Upper lobe of right lung (tissue), 1 donor: ENCODE measurements at places on chromosomes 7 and 10. TPM values are rescaled to one million over a fixed set of nuclear protein-coding genes. Genes with fewer than 3 reads are reported as not detected.

GRCh38 chr10:19922236-19922963, 106.2 kb downstream of the PLXDC2 start:
- peaks cover 17% of the 10 kb centered on the region for H3K4me1 ChIP-seq
- H3K27ac ChIP-seq, result peak overlapping the region; percentile 44
- H3K4me3 ChIP-seq, result no peak overlapping the region
- H3K36me3 ChIP-seq, result no peaks in the 10 kb centered on the region

- H3K27me3 ChIP-seq, result no peaks in the 10 kb centered on the region
- no peak overlapping the region for H3K27ac ChIP-seq
- H3K36me3 ChIP-seq, result no peaks in the 10 kb centered on the region
- DNase-seq, result no peak
These were observed 408.8 kb upstream of the FZD8 start for GRCh38 chr10:36050763-36051499.

DNA sequence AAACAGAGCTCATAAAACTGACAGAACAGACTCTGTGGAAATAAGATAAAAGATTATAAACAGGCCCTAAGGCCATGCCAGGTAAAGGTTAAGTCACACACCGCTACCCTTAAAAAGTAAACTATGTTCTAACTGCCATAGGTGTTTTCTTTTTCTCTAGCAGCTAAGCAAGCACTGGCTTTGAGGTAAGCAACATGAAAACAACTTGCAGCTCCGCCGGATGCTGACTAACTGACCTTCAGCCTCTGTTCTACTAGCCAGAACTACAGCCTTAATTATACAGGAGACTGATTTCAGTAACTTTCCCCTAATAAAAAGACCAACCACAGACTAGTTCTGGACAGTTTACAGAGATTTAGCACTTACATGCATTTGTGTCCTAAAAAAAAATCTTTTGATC, 708.3 kb downstream of the CCSER2 start:
- no peak for DNase-seq
- H3K4me3 ChIP-seq, result no peak overlapping the region
- H3K27me3 ChIP-seq, result no peaks in the 10 kb centered on the region
- H3K36me3 ChIP-seq, result no peaks in the 10 kb centered on the region

DNA sequence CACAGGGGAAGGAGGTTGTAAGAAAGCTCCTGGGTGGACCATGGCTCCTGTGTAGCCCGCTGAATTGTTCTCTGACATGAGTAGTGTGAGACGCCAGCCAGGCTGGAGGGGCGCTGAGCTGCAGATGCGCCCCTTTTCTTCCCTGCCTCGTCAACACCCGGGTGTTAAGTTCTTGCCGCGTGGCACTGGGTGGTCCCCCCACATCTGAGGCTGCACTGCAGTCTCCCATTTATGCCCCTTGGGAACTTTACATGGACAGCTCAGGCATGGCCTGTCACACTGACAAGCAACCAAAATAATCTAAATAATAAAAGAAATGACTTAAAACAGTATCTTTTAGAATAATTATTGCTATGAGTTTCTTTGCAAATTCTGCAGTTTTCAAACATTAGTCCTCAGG, 34.6 kb upstream of the HSPA12A start:
- no peaks in the 10 kb centered on the region for H3K36me3 ChIP-seq
- DNase-seq, result no peak
- no peaks in the 10 kb centered on the region for H3K27me3 ChIP-seq
- H3K4me1 ChIP-seq, result no peaks in the 10 kb centered on the region
- H3K27ac ChIP-seq, result no peak overlapping the region

GRCh38 chr10:72464438-72464837, 109.7 kb upstream of the DNAJB12 start:
- H3K4me3 ChIP-seq, result no peak overlapping the region
- peaks cover 6% of the 10 kb centered on the region for H3K36me3 ChIP-seq
- DNase-seq, result no peak
- H3K4me1 ChIP-seq, result no peaks in the 10 kb centered on the region

DNA sequence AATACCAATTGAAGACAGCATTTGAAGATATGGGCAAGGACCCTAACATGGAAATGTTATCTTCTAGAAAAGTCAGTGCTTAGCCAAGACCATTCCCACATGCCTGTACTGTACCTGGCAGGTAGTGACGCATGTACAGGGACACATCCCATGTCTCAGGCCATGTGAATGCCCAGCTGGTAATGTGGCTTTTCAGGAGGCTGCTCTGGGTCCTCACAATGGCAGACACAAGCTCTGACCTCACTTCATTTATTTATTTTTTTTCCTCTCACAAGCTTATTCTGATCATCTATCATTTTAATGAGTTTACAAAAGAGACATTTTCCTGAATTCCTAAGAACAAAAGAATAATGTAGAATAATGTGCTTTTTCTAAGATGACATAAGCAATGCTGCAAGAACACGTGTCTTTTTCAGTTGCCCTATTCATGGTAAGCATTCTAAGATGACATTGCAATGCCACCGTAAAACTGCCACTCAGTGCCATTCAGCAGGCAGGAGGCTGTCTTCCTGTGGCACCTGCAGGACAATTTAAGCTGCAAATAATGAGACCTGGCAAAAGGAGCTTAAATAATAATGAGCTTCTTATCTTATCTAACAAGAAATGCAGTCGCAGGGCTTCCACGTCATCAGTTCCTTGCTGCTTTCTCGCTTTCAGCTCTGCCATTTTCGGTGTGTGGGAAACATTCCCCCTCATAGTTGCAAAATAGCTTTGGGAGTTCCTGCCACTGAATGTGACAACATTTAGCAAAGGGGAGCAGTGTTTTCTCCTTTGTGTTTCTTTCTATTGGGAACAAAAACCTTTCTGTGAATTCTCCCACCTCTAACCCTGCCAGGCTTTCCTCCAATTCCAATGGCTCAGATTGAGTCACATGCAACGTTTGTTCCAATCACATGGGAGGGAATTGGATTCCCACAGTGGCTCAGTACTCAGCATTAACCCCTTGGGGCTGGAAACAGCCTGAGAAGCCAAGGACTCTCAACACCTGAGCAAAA, 113.0 kb downstream of the SEC23IP start:
- H3K27ac ChIP-seq, result no peak overlapping the region

GRCh38 chr10:12337453-12338372, 11.6 kb upstream of the CAMK1D start:
- H3K4me1 ChIP-seq, result peaks cover 11% of the 10 kb centered on the region
- no peak for DNase-seq
- no peak overlapping the region for H3K27ac ChIP-seq
- no peak overlapping the region for H3K4me3 ChIP-seq

TMEM236 gene
- 5.0 TPM for total RNA-seq
